NB4 (cell line): ENCODE measurements at places on chromosomes 12 and 14.
A peak's percentile ranks its signal among the peaks of the same experiment; 100 is the strongest.

DNA sequence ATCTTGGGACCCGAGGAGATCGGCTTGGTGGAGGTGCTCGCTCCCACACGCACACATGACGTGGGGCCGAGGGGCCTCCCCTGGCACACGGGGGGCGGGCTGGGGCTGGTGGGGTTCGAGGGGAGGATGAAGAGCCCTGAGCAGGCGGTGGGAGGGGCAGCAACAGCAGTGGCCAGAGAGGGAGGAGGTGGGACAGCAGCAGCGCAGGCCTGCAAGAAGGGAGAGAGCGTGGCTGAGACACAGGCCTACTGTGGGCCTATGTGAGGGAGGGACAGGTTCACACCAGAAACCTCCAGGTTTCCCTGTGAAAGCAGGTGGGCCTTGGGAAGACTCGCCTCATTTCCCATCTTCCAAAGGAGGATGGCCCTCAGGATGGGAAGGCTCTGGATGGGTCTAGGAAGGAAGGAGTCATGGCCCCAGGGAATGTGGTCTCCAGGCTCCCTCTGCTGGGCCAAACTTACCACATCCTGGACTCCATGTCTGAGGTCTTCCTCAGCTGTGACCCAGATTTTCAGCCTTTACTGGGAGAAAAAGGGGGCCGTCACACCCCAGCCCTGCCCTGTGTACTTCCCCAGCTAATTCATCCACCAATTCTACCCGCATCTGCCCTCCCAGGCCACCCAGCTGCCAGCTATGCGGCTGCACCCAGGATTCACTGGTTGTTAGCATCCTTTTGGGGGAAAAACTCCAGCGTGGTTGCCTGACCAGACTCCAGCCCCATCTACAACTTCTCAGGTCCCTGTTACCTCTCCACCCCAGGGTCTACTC is 2.8 kb downstream of the PIANP start:
- DNase-seq, result peak; percentile 52

DNA sequence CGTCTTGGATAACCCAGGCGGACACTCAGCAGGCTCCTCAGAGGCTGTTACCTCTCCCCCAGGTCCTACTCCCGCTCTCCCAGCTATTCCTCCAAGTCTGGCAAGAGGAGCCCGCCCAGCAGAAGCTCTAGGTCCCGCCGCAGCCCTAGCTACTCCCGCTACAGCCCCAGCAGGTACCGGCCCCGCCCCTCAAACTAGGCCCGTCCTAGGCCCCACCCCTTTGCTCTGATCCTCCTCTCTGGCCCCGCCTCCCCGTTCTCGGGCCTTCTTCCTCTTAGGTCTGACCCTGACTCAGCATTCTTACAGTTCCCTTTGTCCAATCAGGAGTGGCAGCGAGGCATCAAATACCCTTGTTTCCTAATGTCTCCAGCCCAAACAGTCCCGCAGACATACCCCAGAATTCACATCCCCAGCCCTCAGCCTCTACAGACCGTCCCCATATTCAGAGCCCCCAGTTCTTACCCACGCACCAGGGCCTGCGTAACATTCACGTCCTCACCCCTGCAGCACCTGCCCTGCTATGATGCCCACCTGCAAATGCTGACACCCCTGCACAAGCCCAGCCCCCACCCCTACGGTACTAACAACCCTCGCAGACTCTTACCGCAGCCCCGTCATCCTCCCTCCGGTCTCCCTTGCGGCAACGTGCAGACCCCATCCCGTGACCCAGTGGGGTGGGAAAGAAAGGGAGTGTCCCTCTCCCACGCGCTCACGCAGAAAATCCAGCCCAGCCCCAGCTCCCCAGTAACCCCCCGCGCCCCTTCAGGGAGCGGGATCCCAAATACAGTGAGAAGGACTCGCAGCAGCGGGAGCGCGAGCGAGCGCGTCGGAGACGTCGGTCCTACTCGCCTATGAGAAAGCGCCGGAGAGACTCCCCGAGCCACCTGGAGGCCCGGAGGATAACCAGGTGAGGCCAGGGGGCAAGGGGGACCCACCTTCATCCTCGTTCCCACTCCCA is 25.0 kb upstream of the HSPB8 start:
- peak; percentile 61 for DNase-seq

- no peak for DNase-seq
These were observed 240 bp downstream of the BTG1 start for GRCh38 chr12:92145481-92145730.

DNA sequence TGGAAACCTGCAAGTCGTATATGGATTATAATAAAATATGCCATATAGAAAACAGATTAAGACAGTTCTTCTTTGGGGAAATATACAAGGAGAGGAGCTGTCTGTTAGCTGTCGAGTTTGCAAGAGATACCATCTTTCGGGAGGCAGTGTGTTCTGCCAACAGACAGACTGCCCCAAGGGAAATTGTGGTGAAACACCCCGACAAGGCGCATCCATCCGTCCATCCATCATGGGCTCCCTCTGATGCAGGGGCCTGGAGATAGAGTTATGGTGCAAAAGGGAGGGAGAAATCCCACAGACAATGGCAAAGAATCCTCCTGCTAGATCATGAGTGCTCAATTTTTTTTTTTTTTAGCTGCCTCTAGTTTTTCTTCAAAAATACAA is 156.3 kb downstream of the DPF3 start:
- no peak for DNase-seq

- DNase-seq, result no peak
These were observed 57.9 kb downstream of the PDE3A start for GRCh38 chr12:20426191-20426590.

DNA sequence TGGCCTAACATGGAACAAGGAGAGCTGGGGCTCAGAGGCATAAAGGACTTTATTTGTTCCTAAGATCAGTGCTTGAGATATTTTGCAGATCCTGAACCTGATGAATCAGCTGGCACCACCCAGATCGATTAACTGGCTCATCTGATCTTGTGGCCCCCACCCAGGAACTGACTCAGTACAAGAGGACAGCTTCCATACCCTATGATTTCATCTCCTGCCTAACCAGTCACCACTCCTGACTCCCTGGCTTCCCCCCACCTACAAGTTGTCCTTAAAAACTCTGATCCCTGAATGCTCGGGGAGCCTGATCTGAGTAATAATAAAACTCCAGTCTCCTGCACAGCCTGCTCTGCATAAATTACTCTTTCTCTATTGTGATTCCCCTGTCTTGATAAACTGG is 5.1 kb downstream of the C12orf56 start:
- DNase-seq, result no peak

DNA sequence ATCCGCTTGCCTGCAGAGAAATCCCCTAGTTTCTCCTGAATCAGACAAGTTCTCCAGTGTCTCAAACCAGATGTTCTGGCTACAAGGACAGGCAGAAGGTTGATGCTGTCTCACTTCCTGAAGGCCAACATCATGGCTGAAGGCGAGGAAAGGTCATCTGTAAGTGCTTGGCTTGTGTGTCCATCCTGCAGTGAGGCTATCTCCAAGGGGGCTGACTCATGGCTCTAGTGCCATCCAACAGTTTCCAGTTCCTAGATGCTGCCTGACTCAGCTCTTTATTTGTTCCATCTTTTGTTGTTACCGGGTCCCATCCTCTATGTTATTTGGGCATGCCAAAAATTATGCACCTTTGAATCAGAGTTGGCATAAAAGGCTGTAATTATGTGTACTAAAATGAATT is 232.1 kb upstream of the TBX3 start:
- no peak for DNase-seq

DNA sequence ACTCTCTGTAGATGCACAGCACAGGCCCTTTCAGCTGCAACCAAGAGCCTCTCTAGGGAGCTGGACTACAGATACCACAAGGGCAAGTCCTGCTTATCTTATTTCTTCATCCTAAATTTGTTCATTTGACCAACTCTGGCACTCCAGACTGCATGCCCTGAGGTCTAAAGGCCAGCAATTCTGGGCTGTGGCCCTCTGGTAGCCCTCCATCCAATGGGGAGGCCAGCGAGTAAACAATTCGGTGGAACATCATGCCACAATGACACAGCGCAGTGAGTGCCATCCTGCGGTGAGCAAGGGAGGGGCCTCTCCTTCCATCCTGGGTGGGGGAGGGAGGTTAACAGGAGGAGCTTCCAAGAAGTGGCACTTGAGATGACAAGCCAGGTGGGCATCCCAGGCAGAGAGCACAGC is 652 bp upstream of the SELPLG start:
- DNase-seq, result peak; percentile 98

- no peak for DNase-seq
These were observed 82.6 kb upstream of the FUT8 start for GRCh38 chr14:65329911-65330310.

DNA sequence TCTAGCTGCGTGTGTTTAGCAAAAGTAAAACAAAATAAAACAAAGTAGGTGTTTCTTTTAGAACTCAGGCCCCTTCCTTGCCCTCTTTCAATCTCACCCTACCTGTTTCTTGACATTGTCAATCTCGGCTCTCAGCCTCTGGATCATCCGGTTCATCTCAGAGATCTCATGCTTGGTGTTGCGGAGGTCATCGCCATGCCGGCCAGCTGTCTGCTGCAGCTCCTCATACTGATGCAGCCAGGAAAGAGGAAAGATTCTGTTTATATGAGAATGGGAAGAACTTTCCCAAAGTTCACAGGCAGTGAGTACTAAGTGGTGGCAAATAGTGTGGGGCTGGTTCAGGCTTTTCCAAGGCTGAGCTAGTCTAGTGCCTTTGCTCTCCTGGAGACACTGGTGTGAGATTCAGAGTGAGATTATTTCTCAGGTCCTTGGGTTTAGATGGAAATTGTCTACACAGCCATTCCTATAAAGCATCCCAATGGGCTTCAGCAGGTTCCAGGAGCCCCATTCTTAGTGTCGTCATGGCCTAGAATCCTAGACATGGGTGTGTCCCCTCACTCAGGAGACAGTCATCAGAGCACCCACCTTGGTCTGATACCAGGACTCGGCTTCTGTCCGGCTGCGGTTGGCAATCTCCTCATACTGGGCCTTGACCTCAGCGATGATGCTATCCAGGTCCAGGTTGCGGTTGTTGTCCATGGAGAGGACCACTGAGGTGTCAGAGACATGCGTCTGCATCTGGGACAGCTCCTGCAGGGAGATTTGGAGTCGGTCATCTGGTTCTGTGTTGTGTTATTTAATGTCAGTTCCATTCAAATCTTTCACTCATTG is 3.0 kb downstream of the KRT5 start:
- DNase-seq, result no peak

DNA sequence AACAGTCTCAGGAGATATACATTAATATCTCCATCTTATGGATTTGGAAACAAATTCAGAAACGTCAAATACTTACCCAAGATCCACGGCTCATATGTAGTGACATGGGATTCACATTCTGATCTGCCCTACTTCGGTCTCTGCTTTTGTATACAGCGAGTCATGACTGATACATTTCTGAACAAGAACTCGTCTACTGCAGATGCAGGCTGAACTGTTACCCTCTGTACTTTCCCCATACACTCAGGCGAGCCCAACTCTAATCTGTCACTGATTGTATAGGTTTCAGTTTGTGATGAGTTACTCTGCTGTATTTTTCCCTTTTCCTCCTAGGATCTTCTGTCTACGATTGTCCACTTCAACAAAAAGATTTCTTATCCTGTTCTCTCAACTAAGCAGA is 441.6 kb downstream of the CCDC91 start:
- no peak for DNase-seq

DNA sequence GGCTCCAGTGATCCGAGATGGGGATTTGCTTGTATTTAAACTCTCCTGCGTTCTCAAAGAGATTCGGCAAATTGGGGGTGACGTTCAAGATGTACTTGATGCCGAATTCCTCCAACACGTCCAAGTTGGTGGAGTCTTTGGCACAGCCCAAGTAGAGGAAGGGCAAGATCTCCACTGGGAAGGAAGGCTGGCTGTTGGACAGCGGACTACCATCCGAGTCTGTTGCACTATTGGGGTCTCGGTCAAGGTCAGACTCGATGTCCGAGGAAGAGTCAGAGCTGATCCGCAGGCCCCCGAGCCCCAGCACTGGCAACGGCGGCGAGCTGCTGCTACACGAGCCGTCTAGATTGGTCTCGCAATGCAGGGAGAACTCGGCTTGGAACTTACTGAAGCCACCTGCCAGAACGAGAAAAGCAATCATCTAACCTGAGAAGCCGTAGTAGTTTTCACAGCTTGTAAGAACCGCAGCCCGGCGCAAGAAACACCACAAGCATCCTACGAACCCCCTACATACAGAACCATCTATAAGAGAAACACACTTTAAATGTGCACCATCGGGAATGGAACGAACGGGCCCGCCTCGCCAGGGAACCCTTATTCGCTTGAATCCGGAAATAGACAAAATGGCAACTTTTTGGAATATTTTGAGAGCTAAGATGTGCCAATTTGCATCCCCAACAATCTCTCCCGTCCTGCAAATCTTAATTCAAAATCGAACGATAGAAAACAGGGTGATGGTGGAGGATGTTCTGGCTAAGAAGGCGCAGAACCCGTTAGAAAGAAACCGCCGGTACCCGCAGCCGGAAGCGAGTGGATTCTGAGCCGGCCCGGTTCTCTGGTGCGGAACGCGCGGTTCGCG is 1.4 kb downstream of the DUSP6 start:
- peak; percentile 58 for DNase-seq

DNA sequence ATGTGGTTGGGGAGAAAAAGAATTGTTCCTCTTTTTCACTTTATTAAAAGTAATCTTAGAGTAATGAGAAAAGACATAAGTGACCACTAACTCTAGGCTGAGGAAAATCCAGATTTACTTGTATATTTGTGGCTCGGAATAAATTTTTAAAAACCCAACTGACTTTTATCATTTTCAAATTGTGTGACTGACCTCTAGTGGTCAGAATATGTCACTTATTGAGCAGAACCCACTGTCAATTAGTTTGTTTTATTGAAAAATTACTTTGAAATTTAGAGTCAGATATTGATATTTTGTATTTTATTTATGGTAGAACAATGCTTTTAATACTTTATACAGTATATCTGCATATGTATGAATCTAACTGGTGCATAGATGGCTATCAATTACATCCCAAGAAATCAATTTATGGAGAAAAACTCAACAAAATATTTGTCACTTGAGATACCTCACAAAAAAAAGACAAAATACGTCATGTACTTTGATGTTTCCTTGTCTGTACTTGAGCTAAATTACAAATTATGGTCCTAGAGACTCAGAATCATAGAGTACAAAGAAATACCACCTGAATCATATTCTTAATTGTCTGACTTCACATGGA is 229.4 kb downstream of the CNTN1 start:
- DNase-seq, result peak; percentile 35

GRCh38 chr12:50362671-50363070 is 33.7 kb downstream of the FAM186A start:
- no peak for DNase-seq

GRCh38 chr14:33524244-33524643 is 426.6 kb downstream of the EGLN3 start:
- DNase-seq, result no peak

DNA sequence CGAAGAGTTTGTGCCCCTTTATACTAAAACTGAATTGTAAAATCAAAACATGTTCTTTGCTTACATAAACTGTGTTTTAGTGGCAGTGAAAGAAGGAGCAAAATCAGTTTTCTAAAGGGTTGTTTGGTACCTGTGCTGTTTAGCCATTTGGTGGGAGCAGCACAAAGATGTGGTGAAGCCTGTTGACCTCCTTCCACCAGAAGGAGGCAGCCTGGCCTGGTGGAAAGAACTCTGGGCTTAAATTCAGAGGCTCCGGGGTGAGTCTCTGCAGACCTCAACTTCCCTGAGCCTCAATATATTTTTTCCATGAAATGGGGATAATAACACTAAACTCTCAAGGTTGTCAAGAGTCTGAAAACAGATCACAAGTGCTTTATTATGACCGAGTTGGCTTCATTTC is 502.5 kb downstream of the VRK1 start:
- no peak for DNase-seq
